ENCODE measurements at places on chromosomes 11 and 22.

GRCh38 chr22:48742191-48742555, 1085.5 kb downstream of the BRD1 start:
- DNase-seq, result no peak

GRCh38 chr11:14894657-14895598, 2.9 kb upstream of the CYP2R1 start:
- no peak for DNase-seq

DNA sequence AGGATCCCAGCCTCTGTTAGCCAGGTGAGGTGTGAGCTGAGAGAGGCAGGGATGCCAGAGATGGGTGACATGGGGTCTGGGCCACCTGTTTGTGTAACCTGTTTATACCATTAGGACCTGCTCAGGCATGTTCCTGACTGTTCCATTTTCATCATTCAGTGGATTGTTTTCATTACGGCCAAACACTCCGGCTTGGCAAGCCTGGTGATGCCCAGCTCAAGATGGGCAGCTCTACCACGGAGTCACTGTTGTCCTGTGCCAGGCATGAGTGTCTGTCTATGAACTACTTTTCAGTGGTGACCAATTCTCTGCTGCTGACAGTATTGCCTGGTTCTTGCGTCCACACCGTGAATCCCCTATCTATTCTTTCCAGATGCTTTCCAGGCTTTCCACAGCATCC, 71.5 kb upstream of the SLC22A12 start:
- DNase-seq, result no peak

- DNase-seq, result no peak
These were observed 784 bp downstream of the SULT4A1 start for GRCh38 chr22:43861529-43861928.

DNA sequence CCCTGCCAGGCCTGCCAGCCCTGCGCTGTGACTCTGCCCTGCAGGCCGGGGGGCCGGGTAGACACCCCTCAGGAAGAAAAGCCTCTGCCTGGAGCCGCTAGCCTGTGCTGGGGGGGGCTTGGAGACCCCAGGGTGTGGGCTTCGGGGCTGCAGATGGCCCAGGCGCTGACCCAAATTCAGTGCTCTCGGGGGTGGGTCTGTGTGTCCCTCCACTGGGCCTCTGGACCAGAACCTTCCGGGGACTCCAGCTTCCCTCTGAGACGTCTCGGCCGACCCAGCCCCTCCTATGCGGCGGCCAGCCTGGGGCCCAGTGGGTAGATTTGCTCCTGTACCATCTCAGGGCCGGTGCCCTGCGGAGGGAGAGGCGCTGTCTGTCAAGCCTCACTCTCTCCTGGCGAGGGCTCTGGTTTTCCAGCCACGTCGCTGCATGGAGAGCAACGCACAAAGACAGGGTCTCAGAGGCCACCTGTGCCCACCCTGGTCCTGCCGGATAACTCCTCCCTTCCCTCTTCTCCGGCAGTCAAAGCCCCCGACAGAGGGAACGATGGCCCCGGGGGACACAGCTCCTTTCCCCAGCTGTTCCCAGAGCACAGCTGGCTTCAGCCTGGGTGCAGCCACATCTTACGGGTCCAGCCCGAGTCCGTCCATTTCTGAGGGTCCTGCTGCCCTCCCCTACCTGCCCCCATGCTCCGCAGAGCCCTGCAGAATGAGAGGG, 40.1 kb upstream of the TOLLIP start:
- no peak for DNase-seq

All from SW 1271 (cell line).